Esophagus muscularis mucosa (tissue), 4 donors: ENCODE measurements at places on chromosomes 2 and 18. TPM values are rescaled to one million over a fixed set of nuclear protein-coding genes. Genes with fewer than 3 reads are reported as not detected.

Gene AKAIN1
- not detected for total RNA-seq

DNA sequence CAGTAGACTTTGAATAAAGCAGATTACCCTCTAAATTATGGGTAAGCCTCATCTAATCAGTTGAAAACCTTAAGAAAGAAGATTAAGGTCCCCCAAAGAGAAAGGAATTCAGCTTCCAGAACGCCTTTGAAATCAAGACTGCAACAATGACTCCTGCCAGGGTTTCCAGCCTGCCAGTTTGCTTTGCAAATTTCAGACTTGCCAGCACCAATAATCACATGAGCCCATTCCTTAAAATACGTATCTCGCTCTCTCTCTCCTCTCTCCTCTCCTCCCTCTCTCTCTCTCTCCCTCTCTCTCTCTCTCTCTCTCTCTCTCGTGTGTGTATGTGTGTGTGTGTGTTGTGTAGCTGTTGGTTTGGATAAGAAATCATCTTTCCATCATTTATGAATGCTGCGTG is 184.2 kb downstream of the PDE1A start:
- H3K27me3 ChIP-seq = no peaks in the 10 kb centered on the region
- H3K36me3 ChIP-seq = no peaks in the 10 kb centered on the region
- H3K4me3 ChIP-seq = no peak overlapping the region

DNA sequence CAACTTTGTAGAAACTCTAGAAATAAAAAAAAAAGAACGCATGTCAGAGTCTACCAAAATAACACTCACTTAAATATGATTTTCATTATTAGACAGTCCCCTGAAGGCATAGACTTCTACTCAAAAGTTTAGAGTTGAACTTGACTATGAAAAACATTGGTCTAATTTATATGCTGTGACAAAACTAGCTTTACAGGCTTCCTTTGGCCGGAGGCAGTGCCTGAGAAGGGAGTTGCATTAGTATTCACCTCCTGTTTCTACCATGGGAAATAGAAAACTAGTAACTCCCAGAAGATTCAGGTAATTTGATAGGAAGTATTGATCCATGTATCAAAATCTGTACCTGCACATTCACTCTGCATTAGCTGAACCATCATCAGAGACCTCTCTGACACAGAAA is 163.4 kb upstream of the NOSTRIN start:
- peaks cover 50% of the 10 kb centered on the region for H3K4me1 ChIP-seq
- no peaks in the 10 kb centered on the region for H3K36me3 ChIP-seq
- peak overlapping the region; percentile 84 for H3K27ac ChIP-seq
- H3K27me3 ChIP-seq = no peaks in the 10 kb centered on the region
- no peak overlapping the region for H3K4me3 ChIP-seq

GRCh38 chr2:27123302-27124150 is at the start of gene ABHD1:
Gene ABHD1 (plus strand): TSS chr2:27123815. CDS start chr2:27123949, 134 bp downstream.
- no peaks in the 10 kb centered on the region for H3K36me3 ChIP-seq
- no peaks in the 10 kb centered on the region for H3K27me3 ChIP-seq
- H3K27ac ChIP-seq = peak within 1 kb of the TSS; percentile 52
- H3K4me1 ChIP-seq = peaks cover 18% of the 10 kb centered on the region
- H3K4me3 ChIP-seq = peak within 1 kb of the TSS; percentile 63

GRCh38 chr2:230224458-230224857 is 1.1 kb upstream of the SP140 start:
- no peak overlapping the region for H3K4me3 ChIP-seq
- H3K27me3 ChIP-seq = no peaks in the 10 kb centered on the region
- H3K4me1 ChIP-seq = peaks cover 7% of the 10 kb centered on the region
- no peak overlapping the region for H3K27ac ChIP-seq

Gene TMEM178A
- 2.2 TPM for total RNA-seq

DNA sequence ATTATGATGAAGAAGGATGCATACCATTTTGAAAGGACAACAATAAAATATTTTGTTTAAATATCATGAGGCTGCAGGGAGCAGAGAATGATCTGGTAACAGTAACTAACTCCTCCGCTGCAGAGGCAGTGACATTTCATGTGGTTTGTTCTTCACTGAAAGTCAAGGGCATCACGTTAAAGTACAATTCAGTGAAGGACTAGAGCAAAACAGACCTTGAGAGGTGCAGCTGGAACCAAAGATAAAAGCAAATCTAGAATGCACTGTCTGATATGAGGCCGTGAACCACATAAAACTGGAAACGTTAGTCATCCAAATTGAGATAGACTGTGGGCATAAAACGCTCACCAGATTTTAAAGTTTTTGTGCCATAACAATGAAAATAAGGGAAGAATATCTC is 522.9 kb upstream of the TNP1 start:
- DNase-seq = no peak
- no peak overlapping the region for H3K27ac ChIP-seq
- no peaks in the 10 kb centered on the region for H3K36me3 ChIP-seq
- no peaks in the 10 kb centered on the region for H3K27me3 ChIP-seq
- no peak overlapping the region for H3K4me3 ChIP-seq

Gene NTSR2
- not detected for total RNA-seq

- peaks cover 7% of the 10 kb centered on the region for H3K36me3 ChIP-seq
- no peak overlapping the region for H3K4me3 ChIP-seq
- H3K27ac ChIP-seq = peak overlapping the region; percentile 45
- peaks cover 9% of the 10 kb centered on the region for H3K4me1 ChIP-seq
Measured at GRCh38 chr2:231387904-231388724, 7.4 kb upstream of the B3GNT7 start.

DNA sequence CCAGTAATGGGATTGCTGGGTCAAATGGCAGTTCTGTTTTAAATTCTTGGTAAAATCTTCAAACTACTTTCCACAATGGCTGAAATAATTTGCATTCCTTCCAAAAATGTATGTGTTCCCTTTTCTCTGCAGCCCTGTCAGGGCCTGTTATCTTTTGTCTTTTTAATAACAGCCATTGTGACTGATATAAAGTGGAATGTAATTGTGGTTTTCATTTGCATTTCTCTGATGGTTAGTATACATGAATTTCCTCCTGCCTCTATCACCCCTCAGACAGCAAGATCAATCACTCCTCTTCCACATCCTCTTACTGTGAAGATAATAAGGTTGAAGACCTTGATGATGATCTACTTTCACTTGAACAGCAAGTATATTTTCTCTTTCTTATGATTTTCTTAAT is 304.8 kb upstream of the FSIP2 start:
- H3K27me3 ChIP-seq = no peaks in the 10 kb centered on the region
- no peaks in the 10 kb centered on the region for H3K4me1 ChIP-seq
- no peaks in the 10 kb centered on the region for H3K36me3 ChIP-seq
- H3K4me3 ChIP-seq = no peak overlapping the region

DNA sequence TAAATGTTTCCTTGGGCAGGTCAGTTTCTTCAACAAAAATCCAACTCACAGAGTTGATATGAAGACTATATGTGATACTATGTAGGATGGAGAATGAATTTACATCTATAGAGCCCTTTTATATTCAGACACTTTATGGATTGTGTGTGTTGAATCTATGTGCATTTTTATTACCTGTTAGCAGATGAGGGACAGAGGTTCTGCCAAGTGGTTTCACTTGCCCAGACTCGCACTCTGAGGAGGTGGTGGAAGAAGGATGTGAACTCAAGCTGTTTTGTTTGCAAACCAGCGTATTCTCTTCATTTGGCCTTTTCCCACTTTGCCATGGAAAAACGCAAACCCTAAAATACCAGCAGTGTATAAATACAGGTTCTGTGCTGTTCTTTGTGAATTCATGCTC is 237.6 kb downstream of the TDRD15 start:
- no peak overlapping the region for H3K4me3 ChIP-seq
- DNase-seq = no peak
- H3K36me3 ChIP-seq = no peaks in the 10 kb centered on the region
- no peak overlapping the region for H3K27ac ChIP-seq
- H3K4me1 ChIP-seq = no peaks in the 10 kb centered on the region

DNA sequence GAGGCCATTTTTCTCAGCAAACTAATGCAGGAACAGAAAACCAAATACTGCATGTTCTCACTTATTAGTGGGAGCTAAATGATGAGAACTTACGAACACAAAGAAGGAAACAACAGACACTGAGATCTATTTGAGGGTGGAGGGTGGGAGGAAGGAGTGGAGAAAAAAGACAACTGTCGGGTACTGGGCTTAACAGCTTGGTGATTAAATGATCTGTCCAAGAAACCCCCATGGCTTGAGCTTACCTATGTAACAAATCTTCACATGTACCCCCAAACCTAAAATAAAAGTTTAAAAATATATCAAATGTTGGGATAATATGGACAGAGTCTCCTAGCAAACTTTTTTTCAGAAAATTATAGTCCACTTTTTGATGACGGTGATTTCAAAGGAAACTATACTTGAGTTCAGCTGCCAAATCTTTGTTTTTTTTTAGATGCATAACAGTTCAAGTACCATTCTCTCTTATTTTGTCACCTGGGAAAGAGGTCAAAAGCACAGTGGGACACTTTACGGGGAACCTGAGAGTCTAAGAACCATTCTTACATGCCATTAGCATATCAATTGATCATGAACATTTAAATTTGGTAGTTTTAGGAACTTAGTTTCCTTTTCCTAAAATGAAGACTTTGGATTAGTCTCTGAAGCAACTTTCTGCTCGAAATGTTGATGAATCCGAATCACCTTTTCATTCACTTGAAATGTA is 835.0 kb downstream of the NRXN1 start:
- H3K4me3 ChIP-seq = no peak overlapping the region
- no peak overlapping the region for H3K27ac ChIP-seq
- H3K27me3 ChIP-seq = no peaks in the 10 kb centered on the region
- no peaks in the 10 kb centered on the region for H3K36me3 ChIP-seq
- H3K4me1 ChIP-seq = no peaks in the 10 kb centered on the region

DNA sequence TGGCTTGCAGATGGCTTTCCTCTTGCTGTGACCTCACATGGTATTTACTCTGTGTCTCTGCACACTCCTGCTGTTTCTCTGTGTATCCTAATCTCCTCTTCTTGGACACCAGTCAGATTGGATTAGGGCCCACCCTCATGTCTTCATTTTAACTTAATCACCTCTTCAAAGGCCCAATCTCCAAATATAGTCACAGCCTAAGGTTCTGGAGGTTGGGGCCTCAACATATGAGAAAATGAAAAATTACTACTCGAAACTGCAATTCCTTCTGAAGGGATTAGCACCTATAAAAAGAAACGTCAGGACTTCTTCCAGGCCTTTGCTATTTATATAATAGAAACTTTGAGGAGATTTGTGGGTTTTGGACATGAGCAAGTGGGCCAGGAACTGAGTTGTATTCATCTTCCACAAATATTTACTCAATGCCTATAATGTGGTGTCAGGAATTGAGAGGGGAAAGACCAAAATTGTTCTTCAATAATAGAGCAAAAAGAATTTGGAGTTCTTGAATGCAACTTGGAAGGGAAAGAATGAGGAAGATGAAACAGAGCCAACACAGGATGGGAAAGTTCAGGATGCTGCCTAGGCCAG is 270.0 kb upstream of the FN1 start:
- H3K27me3 ChIP-seq = no peaks in the 10 kb centered on the region
- H3K4me1 ChIP-seq = peaks cover 51% of the 10 kb centered on the region
- DNase-seq = no peak
- H3K36me3 ChIP-seq = no peaks in the 10 kb centered on the region
- peak overlapping the region; percentile 70 for H3K27ac ChIP-seq
- H3K4me3 ChIP-seq = no peak overlapping the region

GRCh38 chr2:2705871-2706270 is 374.8 kb upstream of the MYT1L start:
- H3K4me3 ChIP-seq = no peak overlapping the region
- H3K36me3 ChIP-seq = no peaks in the 10 kb centered on the region

DNA sequence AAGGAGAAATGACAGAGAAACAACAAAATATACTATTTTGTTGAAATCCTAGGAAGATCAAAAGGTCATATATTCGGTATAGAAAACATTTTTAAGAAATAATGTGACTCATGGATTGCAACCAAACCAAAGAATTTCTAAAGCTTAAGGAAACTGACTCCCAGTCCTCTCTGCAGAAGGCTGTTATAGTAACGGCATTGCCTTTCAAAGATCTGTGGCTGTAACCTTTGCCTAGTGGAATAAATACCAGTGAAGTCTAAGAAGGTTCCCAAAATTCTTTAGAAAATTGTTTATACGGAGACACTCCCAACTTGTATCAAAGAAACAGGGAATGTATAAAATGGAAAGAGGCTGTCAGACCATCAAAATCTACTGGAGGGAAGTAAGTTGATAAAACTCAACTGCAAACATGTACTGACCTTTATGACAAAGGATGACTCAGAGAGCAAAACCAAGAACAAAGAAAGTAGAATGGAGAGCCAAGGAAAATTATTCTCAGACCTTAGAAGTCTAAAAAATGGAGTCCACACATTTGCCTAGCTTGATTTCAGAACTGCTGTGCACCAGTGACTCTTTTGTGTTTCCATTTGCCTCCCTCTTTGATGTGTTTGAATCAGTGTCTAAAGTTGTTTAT is 48.6 kb upstream of the FSIP2 start:
- DNase-seq = no peak
- no peak overlapping the region for H3K27ac ChIP-seq
- no peak overlapping the region for H3K4me3 ChIP-seq
- no peaks in the 10 kb centered on the region for H3K4me1 ChIP-seq
- H3K27me3 ChIP-seq = no peaks in the 10 kb centered on the region

DNA sequence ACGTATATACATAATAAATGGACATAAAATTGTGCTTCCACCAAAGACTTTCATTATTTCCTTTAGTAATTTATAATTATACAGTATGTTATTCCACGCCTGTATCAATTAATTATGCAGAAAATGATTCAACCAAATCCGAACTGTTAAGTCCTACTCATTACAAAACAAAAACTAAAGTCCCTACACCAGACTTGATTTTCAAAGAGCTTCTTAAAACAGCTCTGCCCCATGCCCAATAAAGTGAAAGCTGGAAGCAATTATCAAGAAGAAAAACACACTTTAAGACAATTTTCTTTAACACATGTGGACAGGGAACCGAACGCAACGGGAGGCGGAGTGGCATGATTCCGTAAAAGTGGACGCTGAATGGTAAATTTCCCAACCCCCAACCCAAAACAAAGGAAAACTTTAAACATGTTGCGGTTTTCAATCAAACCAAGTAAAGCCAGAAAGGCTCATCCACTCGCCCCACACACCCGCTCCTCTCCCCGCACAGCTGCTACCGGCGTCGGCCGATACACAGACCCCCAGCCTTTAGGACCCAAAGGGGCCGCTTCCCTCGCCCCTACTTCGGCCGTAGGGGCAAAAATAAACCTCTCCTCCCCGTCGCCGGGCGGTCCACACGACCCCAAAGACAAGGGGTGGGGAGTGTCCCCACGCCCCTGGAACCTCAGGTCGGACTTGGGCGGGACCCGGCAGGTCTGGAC is 705 bp downstream of the YES1 start:
- no peak for DNase-seq
- H3K4me3 ChIP-seq = peak overlapping the region; percentile 97
- peak overlapping the region; percentile 93 for H3K27ac ChIP-seq
- peaks cover 53% of the 10 kb centered on the region for H3K4me1 ChIP-seq
- H3K27me3 ChIP-seq = no peaks in the 10 kb centered on the region
